ENCODE measurements at places on chromosomes 1 and 21.
A peak's percentile ranks its signal among the peaks of the same experiment; 100 is the strongest.

DNA sequence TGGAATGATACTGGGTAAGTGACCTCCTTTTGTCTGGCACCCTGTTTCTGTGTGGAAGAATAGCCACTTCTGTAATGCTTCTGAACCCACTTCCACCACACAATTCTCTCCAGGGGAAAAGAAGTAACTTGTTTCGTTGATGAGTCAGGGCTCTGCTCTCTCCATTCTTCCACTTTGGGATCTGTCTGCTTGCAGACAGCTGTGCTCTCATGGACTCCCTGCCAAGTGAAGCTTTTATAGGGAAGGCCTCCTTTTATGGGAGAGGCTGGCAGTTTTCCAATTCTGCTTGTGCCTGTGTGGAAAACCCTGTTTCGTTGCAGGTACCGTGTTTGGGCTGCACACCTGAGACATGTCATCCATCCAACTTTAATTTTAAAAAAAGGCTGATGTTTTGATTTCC lies 130.7 kb downstream of the GIPC2 start:
- DNase-seq: peak; percentile 82

DNA sequence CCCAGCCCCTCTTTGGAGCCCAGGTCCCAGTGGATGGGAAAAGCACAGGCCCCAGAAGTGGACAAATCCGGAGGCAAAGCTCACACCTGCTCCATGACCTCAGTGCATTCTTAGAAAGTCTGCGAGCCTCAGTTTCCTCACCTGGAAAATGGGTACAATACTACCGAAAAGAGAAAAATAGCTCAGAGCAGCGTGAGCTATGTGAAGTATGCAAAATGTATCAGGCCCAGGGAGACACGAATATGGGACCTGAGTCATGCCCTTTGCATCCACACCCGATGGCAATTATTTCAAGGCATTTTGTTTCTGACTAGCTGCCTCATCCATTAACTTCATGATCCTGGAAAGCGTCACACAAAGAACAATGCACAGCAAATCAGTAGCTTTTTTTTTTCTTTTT lies 9.2 kb downstream of the ALDH4A1 start:
- DNase-seq: no peak

DNA sequence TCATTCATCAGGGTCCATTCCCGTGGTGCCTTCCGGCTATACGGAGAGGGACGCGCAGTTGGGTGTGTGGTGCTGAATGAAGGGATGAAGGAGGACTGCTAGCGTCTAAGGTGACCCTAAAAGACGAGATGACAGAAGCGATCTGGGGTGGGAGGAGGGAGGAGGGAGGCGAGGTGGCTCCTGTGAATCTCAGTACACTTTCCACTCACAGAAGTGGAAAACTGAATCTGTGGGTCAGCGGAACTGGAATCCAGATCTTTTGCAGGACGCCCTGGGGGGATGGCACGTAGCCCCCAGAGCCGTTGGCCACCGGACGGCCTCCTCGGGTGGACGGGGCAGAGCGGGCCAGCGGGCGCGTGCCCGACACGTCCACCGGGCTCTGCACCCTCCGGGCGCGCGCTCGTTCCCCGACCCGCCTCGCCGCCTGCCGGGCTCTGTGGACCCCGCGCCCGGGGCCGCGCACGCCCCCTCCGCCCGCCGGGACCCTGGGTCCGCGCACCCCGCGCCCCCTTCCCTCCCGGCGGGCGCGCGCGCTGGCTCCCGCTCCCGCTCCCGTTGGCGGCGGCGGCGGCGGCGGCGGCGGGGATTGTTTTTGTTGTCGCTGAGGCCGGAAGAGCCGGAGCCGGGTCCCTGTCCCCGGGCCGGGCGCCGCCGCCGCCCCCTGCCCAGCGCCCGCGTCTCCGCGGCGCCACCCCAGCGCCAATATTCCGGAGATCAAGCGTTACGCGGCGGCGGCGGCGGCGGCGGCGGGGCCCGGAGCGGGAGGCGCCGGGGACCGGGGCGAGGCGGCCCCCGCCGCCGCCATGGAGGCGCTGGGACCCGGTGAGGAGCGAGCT lies at the start of gene AGO4:
Gene AGO4 (plus strand): TSS at position 403 of the 836 bp plus-strand sequence. CDS start 401 bp downstream, at position 804.
- DNase-seq: no peak

DNA sequence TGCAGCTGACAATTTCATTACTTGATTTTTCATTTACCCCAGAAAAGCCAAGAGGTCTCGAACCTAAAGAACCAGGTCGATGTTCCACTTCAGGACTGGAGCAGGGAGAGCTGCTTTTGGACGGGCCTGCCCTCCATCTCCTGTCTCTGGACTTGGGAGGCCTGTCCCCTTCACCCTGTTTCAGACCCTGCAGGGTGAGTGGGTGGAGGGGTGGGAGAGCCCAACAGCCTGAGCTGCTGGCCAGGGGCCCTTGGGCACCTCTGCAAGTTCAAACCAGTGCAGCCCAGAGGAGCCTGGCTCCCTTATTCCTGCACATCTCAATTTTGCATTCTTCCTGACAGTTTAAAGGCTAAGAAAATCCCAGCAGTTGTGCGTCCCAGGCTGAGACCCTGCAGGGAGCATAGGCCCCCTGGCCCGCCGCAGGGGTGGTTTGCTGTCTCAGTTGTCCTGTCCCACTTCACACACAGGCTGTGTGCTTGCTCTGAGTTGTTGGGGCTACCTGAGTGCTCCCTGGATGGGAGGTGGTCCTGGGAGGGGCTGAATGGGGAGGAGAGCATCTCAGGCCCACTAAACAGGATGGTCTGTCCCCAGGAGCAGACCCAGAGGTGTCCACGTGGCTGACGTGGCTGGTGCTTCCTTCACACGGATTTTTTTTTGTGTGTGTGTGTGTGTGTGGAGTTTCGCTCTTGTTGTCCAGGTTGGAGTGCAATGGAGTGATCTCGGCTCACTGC lies 443.7 kb downstream of the PTPRU start:
- no peak for DNase-seq

GRCh38 chr1:160837558-160838205 lies 25.0 kb downstream of the CD244 start:
- no peak for DNase-seq

DNA sequence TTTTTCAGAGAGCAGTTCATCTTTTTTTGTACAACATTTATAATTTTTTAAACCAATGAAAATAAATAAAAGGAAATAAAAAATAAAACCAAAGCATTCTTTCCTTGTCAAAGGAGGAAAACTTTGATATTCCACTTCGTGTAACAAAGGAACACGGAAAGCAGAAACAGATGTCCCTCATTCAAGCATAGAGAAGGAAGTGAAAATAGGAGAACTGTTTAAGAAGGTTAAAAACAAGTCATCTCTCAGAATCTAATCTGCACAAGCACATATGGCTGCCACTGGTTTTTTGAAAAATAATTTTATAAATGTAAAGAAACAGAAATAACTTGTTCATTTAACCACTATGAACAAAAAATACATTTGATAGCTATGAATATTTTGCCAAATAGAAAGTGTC lies 35.9 kb upstream of the ZNF644 start:
- no peak for DNase-seq

GRCh38 chr1:74584185-74584584 lies 71.8 kb upstream of the LRRC53 start:
- DNase-seq: no peak

DNA sequence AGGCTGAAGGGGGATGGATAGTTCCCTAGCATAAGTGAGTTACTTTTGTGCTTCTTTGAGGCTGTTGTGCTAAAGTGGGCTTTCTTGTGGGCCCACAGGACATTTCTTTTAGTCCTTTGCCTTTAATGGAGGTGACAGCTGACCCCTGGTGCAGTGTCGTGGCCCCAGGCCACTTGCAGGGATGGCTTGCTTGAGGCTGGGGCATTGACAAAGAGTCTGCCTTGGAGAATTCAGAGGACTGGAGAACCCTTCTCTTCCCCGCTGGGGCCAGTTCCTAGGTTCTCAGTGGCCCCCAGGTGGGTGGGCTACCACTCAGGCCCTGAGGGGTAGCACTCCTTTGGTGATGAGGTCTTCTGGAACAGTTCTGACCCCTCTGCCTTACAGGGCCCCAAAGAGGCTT lies 12.8 kb downstream of the ABCG1 start:
- no peak for DNase-seq

DNA sequence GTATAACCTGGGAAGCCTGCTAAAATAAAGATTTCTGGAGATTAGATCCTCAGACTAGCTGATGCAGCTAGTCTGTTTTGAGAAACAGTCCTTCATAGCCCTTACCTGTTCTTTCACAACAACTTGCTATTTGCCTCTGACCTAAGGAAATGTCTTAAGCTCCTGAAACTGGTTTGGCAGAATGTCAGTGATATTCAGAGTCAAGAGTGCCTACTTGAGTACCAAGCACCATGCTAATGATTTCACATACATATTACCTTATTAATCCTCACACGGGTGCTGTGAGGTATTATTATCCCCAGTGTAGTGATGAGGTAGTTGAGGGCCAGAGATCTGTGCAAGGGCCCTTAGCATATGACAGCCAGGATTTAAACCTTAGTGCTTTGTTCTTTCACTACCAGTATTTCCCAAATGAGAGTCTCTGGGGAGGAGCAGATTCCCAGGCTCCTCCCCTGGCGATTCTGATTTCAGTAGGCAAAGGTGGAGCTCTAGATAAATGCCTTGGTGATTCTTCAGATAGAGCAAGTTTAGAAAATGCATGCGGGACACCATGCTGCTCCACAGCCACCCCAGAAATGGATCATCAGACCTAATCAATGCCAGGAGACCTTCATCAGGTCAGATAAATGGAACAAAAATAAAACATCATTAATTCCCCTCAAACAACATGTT lies 47.4 kb upstream of the WNT2B start:
- no peak for DNase-seq

- no peak for DNase-seq
These were observed 76.2 kb downstream of the ZNF648 start for GRCh38 chr1:181985281-181985680.

DNA sequence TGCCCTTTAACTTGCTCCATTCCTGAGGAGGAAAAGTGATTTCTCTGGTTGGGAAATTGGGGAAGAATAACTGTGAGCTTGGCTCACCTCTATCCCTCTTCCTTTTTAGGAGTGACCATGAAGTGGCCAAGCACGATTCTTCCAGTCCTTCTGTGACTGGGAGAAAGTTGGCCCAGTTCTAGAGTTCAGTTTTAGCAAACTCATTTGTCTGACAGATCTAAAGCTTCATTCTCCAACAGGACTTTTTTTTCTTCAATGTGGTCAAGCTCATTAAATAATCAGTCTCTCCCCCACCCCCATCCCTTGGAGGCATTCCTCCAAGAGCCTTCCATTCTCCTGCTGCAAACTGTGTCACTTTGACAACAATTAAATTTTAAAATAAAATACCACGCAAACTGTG lies 6.4 kb upstream of the AGL start:
- DNase-seq: no peak
